Suprapubic skin (tissue), 4 donors: ENCODE measurements at places on chromosomes 4 and X.

- DNase-seq: no peak
Measured at GRCh38 chr4:130335417-130336194, 1239.7 kb downstream of the C4orf33 start.

- no peak for DNase-seq
Measured at GRCh38 chrX:115503099-115503498, 57.9 kb upstream of the PLS3 start.

- no peak for DNase-seq
Measured at GRCh38 chr4:40874331-40874730, 124.6 kb downstream of the NSUN7 start.

- DNase-seq: no peak
Measured at GRCh38 chrX:77640702-77641101, 145.3 kb downstream of the ATRX start.

GRCh38 chr4:38967260-38968095, 64.7 kb downstream of the TMEM156 start:
- DNase-seq: no peak

DNA sequence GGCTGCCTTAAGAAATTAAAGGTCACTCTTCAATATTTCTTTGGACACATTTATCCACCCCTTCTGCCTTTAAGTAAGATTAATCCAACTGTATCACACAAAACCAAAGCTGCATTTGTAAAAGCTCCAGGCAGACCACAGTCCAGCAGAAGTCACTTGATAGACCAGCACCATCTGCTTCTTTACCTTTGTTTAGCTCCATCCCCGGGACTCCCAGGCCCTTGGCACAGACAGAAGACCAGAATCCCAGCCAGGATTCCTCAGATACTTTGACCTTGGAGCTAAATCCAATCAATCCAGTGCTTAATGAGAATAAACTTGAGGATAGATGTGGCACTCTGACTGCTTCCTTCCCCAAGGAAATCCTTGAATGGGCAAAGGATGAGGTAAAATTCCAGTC, 333.1 kb upstream of the RASGEF1B start:
- no peak for DNase-seq
